ENCODE measurements at places on chromosomes 6 and 20.

- peak; percentile 26 for DNase-seq
Observed at GRCh38 chr6:32664827-32665362, 1.6 kb downstream of the HLA-DQB1 start.

DNA sequence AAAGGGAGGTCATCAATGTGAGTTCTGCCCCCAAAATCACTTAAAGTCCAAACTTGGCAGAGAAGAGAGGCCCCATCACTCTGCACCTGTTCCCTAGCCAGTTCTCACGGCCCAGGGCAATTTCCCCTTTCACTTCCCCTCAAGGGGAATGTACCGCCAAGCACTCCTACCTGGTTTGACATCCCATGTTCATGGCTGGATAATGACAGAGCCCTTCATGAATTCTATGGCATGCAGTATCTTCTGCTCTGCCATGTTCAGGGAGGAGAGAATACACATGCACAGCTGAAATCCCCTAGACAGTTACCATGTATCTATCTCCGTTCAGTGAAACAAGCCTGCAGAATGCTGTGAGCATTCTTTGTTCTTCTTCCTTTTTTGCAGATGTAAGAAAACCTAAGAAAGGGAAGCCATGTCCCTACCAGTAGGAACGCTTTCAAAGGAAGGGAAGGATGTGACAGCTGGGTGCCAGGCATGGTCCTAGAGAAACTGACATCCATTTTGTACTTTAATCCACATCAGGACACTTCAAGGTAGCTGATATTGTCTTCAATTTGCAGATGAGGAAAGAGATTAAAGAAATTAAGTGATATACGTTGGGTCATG lies 79.8 kb upstream of the ARID1B start:
- DNase-seq: no peak

- no peak for DNase-seq
Observed at GRCh38 chr6:142429195-142429594, 127.4 kb downstream of the ADGRG6 start.

DNA sequence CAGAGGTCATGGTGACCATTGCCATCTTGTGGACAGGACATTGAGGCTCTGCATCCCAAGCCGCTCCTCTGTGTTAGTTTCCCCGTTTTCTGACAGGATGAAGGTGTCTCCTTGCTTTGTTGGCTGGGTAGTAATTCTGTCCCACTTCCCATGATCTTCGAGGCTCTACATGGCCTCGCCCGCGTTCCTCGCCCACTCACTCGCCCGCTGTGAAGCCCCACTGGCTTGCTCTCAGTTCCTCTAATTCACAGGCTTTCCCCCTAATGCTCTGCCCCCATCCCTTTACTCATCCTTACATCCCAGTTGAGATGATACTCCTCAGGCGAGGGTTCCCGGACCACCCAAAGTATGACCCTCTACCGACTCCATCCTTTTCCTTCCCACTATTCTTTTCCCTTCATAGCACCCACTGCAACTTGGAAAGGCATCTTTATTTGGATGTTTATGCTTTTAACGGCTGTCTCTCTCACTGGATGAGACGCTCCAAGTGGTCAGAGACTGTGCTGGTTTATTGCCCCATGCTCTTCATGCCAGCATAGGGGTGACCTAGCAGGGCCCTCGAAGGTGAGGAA lies 511 bp upstream of the SLC35B2 start:
- DNase-seq: no peak

DNA sequence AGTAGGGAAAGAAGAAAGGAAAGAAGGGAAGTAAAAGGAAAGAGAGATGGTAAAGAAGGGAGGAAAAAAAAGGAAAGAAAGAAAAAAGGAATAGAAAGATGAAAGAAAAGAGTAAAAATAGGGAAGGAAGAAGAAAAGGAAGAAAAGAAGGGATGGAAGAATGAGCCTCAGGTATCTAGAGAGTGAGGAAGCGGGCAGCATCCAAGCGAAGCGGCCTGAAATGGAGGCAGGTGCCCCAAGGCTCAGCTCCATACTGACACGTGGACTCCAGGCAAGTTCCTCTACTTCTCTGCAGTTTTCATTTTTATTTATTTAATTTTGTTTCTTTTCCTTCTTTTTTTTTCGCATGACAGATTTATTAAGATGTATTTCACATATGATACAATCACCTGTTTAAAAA lies 373.1 kb downstream of the ESR1 start:
- no peak for DNase-seq

GRCh38 chr6:43437700-43438099 lies 10.4 kb downstream of the ABCC10 start:
- no peak for DNase-seq

Measured in D341Med (cell line).